ENCODE measurements at places on chromosomes 2 and 18.
A peak's percentile ranks its signal among the peaks of the same experiment; 100 is the strongest.

GRCh38 chr2:63064197-63064596, 13.6 kb downstream of the OTX1 start:
- DNase-seq: no peak

DNA sequence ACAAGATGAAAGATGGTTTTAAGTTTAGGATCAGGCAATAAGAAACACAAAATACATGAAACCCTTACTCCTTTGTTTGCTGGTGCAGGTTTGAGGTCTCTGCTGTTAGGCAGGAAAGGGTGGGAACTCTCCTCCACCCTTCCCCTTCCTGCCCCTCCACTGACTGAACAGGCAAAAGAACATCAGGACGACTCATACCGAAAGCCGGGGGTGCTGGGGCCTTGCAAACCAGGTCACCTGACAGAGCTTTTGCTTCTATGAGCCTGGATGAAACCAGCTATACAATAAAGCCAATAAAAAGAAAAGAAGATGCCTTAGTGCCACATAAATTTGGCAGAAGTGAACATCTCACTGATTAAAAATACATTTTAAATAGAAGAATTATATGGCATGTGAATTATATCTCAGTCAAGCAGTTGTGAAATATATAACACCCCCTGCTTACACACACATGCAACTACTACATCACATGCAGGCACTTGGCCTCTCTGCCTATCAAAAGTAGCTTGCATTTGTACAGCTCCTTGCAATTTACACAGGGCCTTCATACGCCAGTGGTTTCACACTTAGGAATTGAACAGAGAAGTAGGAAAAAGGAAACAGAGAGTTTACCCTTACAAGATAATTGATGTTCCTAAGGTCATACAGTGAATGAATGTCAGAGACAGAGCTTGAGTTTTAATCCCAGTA, 215.1 kb upstream of the TRIB2 start:
- DNase-seq: peak; percentile 85

- DNase-seq: no peak
These were observed 500.8 kb upstream of the ZEB2 start for GRCh38 chr2:145020694-145021093.

- no peak for DNase-seq
These were observed 16.1 kb downstream of the ADAM17 start for GRCh38 chr2:9539531-9539930.

DNA sequence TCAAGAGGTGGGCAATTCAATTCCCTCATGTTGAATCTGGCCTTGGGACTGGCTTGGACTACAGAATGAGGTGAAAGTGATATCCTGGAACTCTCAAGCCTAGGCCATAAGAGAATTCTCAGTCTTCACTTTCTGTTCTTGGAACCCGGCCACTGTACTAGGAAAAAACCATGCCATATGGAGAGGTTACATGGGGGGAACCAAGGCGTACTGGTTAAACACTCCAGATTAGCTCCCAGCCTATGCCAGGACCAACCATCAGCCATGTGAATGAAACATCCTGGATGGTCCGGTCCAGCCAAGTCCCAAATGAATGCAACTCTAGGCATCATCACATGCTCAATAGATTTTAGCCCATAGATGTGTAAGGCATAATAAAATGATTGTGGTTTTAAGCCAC, 56.4 kb downstream of the ZNF385B start:
- DNase-seq: no peak

DNA sequence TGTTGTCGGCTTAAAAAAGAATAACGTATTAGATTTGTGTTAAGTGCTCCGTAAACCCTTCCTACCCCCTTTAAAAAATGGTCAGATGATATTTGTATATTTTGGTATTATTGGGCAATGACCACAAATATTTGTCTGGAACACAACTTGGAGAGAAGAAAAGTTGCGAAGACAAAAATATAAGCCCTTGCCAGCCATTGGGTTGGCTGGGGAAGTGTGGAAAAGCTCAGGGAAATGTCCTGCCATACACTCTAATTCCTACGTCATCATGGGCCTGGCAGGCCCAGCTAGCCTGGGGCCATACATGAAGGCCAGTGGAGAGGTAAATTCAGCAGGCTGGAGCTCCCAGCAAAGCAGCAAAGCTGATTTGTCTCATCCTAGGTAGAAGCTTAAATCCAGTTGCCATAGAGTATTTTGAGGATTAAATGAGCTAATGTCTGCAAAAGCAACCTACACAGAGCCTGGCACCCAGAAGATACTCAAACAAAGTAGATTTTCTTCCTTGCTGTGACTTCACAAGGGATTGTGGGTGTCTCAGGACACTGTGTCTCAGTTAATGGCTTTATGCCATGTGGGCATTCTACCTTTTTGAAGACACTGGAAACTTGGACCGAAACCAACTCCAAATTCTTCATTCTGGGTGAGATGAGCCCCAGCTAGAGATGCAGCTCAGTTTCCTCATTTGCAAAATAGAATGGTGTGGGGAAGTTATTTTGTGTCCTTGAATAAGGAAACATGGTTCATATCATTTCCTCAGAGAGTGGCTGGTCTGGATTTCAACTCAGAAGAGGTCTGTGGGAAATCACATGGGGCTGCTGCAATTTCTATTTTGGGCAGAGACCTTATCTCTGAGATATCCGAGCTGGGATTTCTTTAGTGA, 87.9 kb upstream of the MAP4K3 start:
- no peak for DNase-seq

- no peak for DNase-seq
These were observed 18.6 kb upstream of the CYP26B1 start for GRCh38 chr2:72166279-72166678.

DNA sequence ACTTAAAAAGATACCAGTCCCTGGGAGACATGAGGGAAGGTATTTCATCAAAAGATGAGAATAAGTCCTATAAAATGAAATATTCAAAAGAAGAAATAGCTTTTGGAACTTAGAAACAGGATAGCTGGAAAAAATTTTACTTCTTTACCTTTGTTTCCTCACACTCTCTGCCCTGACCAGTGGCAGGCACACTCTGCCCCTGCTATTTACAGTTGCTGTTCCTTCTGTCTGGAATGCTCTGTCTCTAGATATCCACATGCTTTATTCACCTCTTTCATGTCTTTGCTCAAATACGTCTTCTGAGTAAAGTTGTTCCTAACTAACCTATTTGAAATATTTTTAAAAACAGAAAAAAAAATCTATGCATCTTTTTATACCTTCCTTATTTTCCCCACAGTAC, 125.6 kb downstream of the PTRHD1 start:
- no peak for DNase-seq

DNA sequence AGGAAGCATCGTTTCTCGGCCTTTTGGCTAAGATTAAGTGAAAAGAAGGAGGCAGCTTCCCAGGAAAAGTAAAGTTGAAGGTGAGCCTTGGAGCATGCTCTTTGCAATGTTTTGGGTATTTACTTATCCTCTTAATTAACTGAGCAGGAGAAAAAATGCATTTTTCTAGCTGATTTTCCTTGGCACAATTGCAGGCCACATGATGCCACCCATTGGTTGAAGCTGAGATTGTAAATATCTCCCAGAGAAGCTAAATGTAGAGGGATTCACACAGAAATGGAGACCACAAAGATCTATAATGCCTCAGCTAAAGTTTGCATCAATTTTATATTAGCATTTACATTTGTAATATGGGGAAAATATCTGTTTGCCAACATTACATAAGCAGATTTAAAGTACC, 294.1 kb downstream of the KCNS3 start:
- no peak for DNase-seq

DNA sequence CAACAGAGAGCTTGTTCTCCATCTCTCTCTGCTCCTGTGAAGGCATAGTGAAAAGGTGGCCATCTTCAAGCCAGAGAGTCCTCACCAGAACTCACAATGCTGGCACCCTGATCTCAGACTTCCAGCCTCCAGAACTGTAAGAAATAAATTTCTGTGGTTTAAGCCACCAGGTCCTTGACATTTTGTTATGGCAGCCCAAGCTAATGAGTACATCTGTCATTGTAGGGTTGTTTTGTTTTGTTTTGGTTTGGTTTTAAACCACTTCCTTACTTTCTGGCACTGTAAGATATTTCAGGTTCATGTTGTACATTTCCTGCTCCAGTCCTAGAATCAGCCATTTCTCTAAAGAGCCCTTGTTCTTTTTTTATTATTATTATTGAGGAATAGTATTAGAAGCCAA, 171.2 kb downstream of the CPS1 start:
- DNase-seq: no peak

GRCh38 chr2:128458505-128458904, 139.8 kb upstream of the HS6ST1 start:
- DNase-seq: no peak

DNA sequence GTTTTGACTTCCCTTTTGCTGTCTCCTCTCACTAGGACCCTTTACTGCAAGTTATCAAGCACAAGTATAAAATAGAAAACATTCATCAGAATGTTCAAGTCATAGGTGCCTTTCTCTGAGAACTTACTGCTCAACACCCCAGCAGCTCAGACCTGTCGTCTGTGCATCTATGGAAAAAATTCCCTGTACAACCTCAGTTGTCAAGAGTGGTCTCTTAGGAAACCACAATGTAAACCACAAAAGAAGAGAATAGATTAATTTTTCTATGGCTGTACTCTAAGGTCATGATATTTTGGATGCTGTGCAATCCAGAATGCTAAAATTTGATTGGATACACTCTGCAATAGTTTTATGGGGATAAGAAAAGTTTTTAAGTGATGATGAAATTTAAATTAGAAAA, 84.1 kb downstream of the RBMS1 start:
- DNase-seq: no peak

- no peak for DNase-seq
These were observed 11.1 kb upstream of the RPIA start for GRCh38 chr2:88680266-88680902.

DNA sequence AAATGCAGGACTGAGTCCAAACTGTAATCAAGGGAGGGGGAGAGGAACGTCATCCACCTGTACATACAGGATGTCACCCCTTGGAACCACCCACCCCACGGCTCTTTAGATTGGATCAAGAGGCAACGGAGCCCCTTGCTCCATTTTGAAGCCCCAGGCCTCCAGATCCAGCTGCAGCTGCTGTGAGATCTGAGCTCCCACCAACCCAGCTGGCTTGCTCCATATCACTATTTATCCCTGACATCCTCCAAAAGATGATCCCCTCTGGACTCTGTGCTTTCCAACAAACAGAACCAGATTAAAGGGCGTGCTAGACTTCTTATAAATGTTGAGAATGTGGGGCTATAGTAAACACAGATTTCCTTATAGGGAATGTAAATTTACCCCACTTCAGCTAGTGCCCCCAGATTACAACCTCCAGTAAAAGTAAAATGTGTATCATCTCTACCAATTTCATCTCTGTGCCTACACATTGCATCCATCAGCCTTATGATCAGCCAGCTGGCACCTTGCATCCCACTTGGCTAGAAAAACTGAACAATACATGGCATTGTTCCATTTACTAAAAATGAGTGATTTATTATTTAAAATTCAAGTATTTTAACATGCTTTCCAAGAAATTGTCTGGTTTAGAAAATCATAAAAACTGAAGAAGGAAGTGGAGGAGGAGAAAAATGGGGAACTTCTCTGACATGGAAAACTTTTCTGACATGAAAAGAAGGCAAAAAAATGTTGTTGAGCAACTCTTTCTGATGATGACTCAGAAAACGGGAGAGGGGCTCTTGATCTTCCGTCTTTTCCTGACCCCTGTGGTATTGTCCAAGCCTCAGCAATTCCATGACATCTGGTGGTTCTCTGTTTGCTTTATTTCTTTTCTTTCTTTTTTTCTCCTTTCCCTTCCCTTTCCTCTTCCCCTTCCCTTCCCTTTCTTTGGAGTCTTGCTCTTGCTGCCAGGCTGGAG, 262.6 kb upstream of the THUMPD2 start:
- DNase-seq: no peak

DNA sequence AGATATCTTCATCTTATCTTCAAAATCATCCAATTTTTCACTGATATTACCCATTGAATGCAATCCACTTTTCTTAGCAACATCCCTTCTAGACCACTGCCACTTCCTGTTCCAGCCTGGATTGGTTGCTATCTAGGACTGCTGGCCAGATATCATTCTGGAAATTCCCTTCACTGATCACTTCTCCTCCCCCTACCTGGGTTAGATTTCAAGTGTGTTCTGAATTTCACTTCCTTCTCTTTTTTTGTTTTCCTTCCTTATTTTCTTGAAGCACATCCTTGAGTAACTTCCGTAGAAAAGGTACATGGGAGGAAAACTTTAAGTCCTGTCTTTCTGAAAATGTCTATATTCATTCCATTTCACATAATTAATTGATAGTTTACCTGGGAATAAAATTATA, 82.0 kb upstream of the IL1R2 start:
- DNase-seq: no peak

- no peak for DNase-seq
These were observed 9.2 kb downstream of the SGPP2 start for GRCh38 chr2:222433332-222434173.

- no peak for DNase-seq
These were observed 152.0 kb upstream of the ZEB2 start for GRCh38 chr2:144671695-144672455.

DNA sequence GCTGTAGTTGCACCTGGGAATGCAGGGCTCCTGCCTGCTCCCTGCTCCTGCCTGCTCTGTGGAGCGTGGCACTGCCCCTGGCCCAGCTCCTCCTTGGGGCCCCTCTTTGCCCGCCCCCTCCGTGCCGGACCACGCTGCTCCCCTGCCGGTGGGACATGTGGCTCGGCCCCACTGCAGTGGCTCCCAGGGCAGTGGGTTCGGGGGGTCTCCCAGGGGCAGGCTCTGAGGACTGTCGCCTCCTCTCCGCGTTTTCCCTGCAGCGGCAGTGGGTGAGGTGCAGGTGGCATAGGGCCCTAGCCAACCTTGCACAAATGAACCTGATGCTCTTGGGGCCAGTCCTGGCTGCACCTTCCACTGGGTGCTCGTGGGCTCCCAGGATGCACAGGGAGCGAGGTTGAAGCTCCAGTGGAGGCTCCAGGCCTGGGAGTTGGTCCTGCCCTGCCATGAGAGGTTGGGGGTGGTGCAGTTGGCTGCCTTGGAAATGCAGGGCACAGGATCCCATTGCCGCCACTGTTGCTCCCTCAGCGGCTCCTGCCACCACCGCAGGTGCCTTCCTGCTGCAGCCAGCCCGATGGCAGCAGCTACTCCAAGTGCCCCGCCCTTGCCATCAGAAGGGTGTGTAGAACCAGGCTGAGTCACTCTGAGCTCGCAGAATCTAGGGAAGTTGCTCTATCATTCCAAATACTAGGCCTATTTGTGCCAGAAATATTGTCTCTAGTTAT, 313.1 kb upstream of the SYT4 start:
- no peak for DNase-seq

DNA sequence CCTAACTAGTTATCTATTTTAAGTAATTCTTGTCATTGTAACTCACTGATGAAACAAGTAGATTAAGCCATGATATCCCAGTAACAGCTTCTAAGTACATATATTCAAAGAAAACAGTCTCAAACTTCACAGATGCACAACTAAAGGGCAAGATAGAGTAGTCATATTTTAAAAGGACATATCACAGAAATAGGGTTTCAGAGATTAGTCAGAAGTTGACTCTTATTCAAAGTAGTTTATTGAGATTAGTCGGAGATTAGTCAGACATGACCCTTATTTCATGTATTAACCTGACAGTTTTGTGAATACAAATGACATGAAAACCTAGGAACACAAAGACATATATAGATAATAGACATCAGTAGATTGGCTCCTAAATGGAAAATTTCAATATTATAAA, 15.9 kb upstream of the CHAC2 start:
- no peak for DNase-seq
